A549 treated with Mapracorat at 1 μM for 4 hours (cell line): ENCODE measurements at places on chromosomes 3 and 15. TPM values are rescaled to one million over a fixed set of nuclear protein-coding genes. Genes with fewer than 3 reads are reported as not detected.

ZNF80 gene
- not detected in 5 replicates for total RNA-seq

ADAMTSL3 gene
- total RNA-seq = 0.19 to 0.67 TPM (median 0.35 TPM) in 5 replicates

PPM1M gene
- 4.0 to 4.9 TPM (median 4.5 TPM) in 5 replicates for total RNA-seq

GOLGA8R gene
- 0.17 to 0.26 TPM (median 0.22 TPM) in 4 of 5 replicates, not detected in the other for total RNA-seq

CDCP1 gene
- total RNA-seq = 7.7 to 9.6 TPM (median 8.3 TPM) in 5 replicates

UNC13C gene
- not detected in 5 replicates for total RNA-seq

P2RY1 gene
- total RNA-seq = 0.35 to 0.52 TPM (median 0.49 TPM) in 5 replicates

RPL14 gene
- 728 to 785 TPM (median 737 TPM) in 5 replicates for total RNA-seq

POTEB gene
- total RNA-seq = not detected in 5 replicates

PLA2G4D gene
- not detected in 5 replicates for total RNA-seq

IL20RB gene
- 0.77 to 1.1 TPM (median 0.97 TPM) in 5 replicates for total RNA-seq

C3orf52 gene
- total RNA-seq = 11.1 to 14.1 TPM (median 12.4 TPM) in 5 replicates

SCG5 gene
- 1.9 to 2.4 TPM (median 2.3 TPM) in 5 replicates for total RNA-seq

ITGA11 gene
- total RNA-seq = 2.4 to 7.0 TPM (median 5.0 TPM) in 5 replicates

SLC12A1 gene
- total RNA-seq = not detected in 5 replicates

SEMA7A gene
- total RNA-seq = 1.5 to 2.1 TPM (median 1.7 TPM) in 5 replicates

ZPLD1 gene
- not detected in 5 replicates for total RNA-seq

TTLL13 gene
- 0.07 to 0.59 TPM (median 0.10 TPM) in 4 of 5 replicates, not detected in the other for total RNA-seq

ST3GAL6 gene
- 0.88 to 1.3 TPM (median 1.1 TPM) in 5 replicates for total RNA-seq

POLQ gene
- 5.7 to 7.2 TPM (median 6.4 TPM) in 5 replicates for total RNA-seq

CYP8B1 gene
- not detected in 5 replicates for total RNA-seq

CPA3 gene
- total RNA-seq = not detected in 5 replicates

MAP1A gene
- 0.57 to 0.66 TPM (median 0.64 TPM) in 5 replicates for total RNA-seq

RBPMS2 gene
- 6.6 to 9.4 TPM (median 8.3 TPM) in 5 replicates for total RNA-seq

SPRED1 gene
- total RNA-seq = 6.3 to 9.1 TPM (median 7.6 TPM) in 5 replicates

LMAN1L gene
- total RNA-seq = not detected in 5 replicates

PLCH1 gene
- 0.71 to 1.1 TPM (median 0.82 TPM) in 5 replicates for total RNA-seq

CCR9 gene
- total RNA-seq = not detected in 5 replicates

FGD5 gene
- total RNA-seq = not detected in 5 replicates

OR4M2 gene
- total RNA-seq = not detected in 5 replicates

CLDN1 gene
- 17.0 to 22.6 TPM (median 19.0 TPM) in 5 replicates for total RNA-seq

IQCF5 gene
- not detected in 5 replicates for total RNA-seq

GOLGA8H gene
- total RNA-seq = 1.9 to 3.7 TPM (median 2.6 TPM) in 5 replicates

XYLB gene
- 2.5 to 4.3 TPM (median 4.0 TPM) in 5 replicates for total RNA-seq

OXTR gene
- total RNA-seq = 8.2 to 10.6 TPM (median 10.2 TPM) in 5 replicates

SLC51A gene
- not detected in 5 replicates for total RNA-seq

ADAMTS17 gene
- total RNA-seq = 0.12 to 0.27 TPM (median 0.24 TPM) in 4 of 5 replicates, not detected in the other

ADGRG7 gene
- not detected in 5 replicates for total RNA-seq

RTP4 gene
- total RNA-seq = not detected in 5 replicates

ZDHHC19 gene
- 0.29 to 0.38 TPM (median 0.34 TPM) in 3 of 5 replicates, not detected in the others for total RNA-seq

RASGRF1 gene
- 0.19 to 0.42 TPM (median 0.39 TPM) in 5 replicates for total RNA-seq

TMEM212 gene
- total RNA-seq = not detected in 5 replicates

CKMT1B gene
- 2.7 to 5.1 TPM (median 3.3 TPM) in 5 replicates for total RNA-seq
